SK-N-MC (cell line): ENCODE measurements at places on chromosomes 3 and 15.

GRCh38 chr15:52337198-52337853 lies 41.7 kb upstream of the MYO5C start:
- no peak for DNase-seq

GRCh38 chr3:53181024-53181371 lies 20.0 kb downstream of the PRKCD start:
- no peak for DNase-seq

DNA sequence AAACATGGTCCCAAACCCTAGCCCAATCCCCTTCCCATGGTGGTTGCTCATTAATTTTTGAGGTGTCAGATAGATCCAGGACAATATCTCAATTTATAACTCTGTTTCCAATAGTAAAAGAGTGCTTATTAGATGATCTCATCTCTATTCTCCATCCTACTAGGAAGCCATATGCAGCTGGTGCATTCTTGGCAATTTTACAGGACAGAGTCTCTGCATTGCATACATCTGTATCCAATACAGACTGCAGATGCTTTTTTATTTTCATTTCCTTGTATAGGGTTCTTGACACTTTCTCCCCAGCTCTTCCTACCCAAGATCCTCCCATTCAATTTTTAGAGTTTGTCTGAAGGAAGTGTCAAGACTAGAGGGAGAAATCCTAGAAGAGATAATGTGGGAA lies 194.8 kb upstream of the DPH6 start:
- DNase-seq: no peak

DNA sequence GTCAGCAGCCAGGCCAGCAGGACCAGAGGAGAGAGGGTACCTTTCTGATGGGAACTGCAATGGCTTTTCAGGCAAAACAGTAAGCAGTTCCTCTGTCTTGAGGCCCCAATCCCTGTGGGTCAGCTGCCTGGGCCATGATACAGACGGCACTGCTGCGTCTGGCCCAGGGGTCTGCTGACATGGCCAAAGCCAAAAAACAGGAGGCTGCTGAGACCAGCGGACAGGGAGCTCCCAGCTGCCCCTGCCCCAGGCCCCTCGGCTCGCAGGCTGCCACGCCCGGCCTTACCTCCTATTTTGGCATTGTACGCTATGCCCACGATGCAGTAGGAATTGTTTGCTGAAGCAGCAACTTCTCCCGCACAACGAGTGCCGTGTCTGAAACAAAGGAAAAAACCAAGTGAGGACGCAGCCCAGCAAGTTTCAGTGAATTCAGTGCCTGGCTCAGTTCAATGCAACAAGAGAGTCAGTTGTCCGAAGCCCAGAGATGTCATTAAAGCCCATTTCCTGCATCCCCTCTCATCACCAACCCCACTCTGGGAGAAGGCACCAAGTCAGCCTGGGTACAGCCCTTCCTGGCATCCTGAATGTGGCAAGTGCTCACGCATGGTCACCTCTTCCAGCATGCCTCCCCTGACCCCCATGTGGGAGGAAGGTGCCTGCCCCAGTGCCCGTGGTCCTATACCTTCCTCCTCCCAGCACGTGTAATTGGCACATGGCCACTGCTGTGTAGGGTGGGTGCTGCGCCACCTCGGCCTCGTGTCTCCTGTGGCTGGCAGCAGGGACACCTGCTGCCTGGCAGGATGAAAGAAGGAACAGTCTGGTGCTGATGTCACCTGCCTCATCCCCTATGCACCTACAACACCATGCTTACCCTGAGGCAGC lies 61.7 kb downstream of the PCSK6 start:
- no peak for DNase-seq

- no peak for DNase-seq
Measured at GRCh38 chr15:50146632-50147031, 27.6 kb upstream of the ATP8B4 start.

DNA sequence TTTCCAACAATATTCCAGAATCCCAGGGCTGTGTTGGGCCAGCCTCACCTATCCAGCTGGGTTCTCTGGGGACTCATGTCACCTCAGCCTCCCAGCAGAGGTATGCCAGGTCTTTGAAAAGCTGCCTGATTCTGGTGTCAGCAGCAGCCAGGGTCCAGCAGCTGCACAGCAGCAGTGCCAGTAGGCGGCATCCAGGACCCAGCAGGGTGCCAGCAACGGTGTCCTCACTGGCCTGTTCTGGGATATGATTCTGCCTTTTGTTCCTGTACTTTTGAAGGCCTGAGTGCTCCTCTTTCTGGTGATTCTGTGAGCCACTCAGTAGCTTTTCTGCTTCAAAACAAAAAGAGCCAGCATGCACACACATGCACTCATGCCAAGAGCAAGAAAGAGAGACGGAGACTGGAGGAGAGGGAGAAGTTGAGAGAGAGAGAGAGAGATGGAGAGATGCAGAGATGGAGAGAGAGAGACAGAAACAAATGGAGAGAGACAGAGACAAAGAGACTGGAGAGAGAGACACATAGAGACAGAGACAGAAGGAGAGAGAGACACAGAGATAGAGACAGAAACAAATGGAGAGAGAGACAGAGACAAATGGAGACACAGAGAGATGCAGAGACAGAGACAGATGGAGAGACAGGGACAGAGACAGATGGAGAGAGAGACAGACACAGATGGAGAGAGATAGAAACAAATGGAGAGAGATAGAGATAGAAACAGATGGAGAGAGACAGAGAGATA lies 205.7 kb downstream of the UACA start:
- no peak for DNase-seq

GRCh38 chr3:125160606-125161371 lies 51.8 kb downstream of the SLC12A8 start:
- no peak for DNase-seq

DNA sequence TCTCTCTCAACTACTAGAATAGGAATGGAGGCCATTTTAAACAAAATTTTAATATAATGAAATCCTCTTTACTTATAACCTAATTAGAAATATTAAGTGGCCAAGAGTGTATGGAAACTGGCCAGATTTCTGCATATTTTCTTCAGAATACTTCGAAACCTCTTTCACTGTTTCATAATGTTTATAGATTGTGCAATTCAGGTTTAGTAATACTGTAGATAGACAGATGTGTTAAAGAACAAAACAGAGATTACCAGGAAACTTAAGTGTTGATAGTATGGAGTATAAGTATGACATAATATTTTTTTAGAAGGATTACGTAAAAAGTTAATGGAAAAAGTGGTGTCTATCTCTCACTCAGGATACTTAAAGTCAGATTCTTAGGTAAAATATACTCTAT lies 4.7 kb downstream of the ABHD5 start:
- DNase-seq: no peak

- DNase-seq: no peak
Measured at GRCh38 chr3:30578986-30579579, 27.3 kb upstream of the TGFBR2 start.

- DNase-seq: no peak
Measured at GRCh38 chr3:173397161-173398110, at the start of gene NLGN1. Gene NLGN1 (plus strand): TSS chr3:173397744.

- DNase-seq: no peak
Measured at GRCh38 chr3:190260301-190260700, 61.9 kb downstream of the CLDN1 start.

DNA sequence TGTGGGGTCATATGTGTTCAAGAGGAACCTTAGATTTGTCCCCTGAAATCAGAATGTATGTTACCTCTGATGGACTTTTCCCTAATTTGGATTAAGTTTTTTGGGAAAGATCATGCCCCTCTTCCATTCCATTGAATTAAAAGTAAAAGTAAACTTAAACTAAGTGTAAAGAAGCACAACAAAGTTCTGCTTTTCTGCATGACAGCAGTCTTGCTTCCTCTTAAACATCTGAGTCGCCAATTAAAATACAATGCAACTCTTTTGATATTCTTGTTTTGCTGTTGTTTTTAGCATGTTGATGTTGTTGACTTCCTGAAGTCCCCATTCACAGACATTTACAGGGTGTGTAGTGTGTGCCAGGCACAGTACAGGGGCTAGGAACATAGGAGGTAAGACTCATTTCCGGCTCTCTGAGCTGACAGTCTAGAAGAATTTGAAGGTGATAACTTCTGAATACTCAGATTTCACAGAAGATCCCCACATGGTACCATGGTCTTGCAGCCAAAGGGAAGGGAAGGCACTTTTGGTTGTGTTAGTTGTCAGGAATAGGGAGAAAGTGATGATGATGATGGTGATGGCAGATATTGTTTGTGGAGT lies 45.0 kb downstream of the USP13 start:
- DNase-seq: no peak

- no peak for DNase-seq
Measured at GRCh38 chr15:92653836-92654539, 1.6 kb downstream of the FAM174B start.

- DNase-seq: no peak
Measured at GRCh38 chr3:14435175-14436014, 33.0 kb downstream of the SLC6A6 start.

DNA sequence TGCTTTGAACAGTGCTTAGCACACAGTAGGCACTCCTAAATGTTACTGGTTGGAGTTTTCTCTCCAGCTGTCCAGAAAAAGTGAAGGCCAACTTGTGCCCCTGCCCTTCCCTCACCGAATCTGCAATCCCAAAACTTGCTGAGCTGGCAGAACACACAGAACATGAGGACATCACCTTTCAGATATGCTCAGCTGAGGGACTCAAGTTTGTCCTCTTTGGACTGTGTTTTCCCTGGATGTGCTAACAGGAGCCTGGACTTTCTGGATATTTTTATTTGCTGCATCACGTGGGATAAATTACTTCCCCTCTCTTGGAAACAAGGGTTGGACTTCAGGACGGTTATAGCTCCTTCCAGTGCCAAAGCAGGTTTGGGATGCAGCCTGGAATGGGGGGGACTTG lies 59.5 kb upstream of the SMAD6 start:
- DNase-seq: no peak

DNA sequence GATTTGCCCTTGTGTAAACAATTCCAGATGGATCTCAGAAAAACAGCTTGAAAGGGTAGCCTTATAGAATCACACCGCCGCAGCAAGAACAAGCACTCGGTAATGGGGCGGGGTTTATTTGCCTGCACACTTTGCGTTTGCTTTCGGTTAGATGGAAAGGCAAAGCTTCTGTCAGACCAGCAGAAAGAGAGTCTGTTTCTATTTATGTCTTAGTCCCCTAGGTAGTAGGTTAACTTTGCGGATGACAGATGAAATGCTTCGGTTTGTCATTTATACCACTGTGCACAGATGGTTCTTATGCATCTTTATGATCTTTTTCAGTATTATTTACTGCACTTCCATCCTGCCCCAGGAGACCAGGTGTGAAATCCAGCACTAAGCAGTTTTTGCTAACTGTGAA lies 62.2 kb downstream of the PYDC2 start:
- DNase-seq: no peak

- no peak for DNase-seq
Measured at GRCh38 chr3:11933529-11933928, 70.7 kb upstream of the SYN2 start.

DNA sequence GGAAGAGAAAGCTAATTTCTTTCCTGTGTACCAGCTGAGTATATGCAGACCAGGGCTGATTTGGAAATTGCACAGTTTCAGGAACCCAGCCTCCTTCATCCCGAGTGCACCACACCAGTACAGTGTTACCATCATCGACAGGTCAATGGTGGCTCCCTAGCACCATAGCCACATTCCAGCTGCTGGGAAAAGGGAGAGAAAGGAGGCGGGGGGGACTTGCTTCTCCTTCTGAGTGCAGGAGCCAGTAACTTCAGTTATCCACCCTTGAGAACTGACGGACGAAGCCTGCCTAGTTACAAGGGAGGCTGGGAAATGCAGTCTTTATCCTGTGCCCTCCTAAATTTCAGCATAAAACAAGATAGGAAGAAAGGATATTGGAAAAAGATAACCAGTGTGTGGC lies 129.7 kb upstream of the PRICKLE2 start:
- no peak for DNase-seq

DNA sequence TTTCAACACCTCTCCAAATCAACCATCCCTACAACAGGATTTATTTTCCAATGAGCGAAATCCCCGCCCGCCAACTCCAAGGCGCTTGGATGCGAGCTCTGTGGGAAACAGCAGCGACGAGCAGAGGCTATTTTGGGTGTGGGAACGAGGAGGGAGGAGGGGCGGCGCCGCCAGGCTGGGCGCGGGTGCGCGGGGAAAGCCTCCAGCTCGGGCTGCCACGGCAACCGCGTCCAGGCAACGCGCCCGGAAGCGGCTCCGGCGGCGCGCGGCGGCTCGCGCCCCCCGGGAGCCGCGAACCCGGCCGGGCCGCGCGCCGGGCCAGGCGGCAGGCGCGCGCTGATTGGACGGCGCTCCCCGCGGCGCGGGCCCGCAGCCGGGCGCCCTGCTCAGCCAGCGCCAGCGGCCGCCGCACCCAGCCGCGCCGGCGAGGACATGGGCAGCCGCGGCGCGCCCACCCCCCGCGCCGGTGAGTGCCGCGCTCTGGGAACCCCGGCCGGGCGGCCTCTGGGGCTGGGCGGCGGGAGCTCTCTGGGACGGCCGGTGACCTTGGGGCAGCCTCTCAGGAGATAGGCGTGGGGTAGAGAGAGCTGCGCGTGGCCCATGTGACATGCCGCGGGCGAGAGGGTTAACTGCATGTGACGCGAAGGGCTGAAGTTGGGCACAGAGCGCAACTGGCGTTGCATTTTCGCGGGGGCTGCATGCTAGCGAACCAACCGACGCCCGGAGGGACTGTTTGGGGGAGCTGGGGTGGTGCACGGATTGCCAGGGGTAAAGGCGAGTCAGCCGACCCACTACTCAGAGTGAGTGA lies at the start of gene FAM81A:
FAM81A (plus strand) TSS at position 370 of the 808 bp plus-strand sequence. CDS start 20,441 bp downstream, outside the sequence.
- no peak for DNase-seq

DNA sequence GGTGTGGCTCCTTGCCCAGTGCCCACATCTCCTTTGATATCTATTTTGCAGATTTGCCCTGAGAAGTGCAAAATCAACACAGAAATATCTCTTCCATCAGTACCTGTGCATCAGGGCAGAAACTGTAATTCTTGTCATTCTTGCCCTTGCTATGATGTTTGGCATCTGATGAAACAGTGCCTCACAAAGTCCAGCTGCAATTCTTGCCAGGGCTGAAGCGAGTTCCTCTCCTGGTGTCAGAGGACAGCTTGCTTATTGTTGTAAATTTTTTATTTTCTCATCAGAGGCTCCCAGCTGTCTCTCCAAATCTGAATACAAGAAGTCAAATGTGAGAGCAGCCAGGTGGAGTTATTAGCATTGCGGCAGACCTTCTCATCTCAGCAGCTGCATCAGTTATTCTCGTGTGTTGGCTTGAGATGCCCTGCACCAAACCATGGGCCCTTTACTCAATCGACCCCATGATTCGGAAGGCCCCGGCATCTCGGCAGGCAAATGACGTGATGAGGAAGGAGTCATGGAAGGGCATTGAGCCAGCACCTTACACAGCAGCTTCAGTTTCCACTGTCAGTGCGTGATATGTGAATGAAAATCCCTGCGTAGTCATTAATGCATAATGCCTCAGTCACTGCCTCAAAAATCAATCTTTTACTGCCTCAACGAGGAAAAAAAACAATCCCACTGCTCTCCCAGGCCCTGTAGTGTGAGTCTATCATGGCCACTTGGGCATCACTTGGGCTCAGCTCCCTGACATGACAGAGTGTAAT lies 93.4 kb downstream of the CCNL1 start:
- no peak for DNase-seq

- DNase-seq: no peak
Measured at GRCh38 chr3:140995881-140996280, 54.2 kb downstream of the SLC25A36 start.

GRCh38 chr3:45017821-45018220 lies 8.3 kb upstream of the CLEC3B start:
- DNase-seq: no peak
